ENCODE measurements at places on chromosomes 7 and 10.

DNA sequence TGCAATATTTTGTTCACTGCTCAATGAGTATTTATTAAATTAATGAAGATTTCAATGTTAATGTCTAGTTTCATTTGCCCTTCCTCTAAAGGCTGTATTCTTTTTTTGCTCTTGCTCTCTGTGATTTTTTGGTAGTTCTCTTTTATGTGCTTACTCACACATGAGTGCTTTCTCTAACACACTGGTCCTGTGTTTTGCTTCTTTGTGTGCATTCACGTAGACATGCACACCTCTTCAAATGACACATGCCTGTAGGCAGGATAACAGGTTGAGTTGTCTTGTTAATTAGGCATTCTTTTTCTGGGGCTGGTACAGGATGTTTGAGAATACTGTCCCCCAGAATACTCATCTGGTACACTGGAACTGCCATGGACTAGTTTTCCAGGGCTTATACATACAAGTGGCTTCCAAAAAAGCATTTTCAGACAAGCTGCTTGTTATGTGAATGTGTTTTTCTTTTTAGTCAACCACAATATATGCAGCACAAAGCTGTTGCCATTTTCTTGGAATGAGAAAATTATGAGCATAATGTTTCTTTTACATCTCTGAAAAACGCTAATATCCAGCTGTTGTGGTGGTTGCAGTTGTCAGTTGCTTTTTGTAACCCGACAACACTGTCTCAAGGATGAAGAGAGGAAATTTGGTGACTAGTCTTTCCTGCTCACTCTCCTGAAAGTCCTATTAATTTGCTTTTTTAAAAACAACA, 416.4 kb downstream of the AUTS2 start:
- no peak for DNase-seq

DNA sequence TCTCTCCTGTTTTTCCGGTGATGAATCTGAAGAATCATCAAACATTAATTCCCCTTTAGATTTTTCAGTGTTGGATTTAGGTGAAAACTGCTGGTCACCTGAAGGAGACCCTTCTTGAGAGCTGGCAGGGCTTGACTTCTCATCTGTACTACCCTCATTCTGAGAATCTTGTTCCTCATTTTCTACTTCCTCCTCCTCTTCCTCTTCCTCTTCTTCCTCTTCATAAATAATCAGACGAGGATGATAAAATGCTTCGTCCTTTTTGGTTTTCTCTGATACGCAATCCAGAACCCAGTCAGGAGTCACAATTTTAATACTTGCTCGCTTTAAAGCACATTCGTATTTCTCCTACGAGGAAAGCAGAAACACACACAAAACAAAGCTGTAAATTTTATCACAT, 26.9 kb downstream of the PAXIP1 start:
- no peak for DNase-seq

DNA sequence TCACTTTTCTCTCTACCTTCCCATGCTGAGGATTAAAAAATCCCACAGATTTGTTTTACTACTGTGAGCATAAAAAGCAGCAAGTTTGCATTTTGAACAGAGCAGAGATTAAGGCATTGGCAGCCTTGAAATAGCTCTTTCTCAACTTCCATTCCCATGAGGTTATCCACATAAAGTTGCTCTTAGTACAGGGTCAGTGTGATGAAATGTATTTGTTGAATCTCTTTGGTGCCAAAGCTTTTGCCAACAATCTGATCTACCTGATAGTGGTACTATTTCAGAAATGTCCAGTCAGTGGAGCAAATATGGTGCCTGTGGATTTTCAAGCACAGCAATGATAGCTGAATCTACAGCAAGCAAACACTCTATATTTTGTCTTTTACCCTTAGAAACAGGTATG, 254.8 kb downstream of the INHBA start:
- DNase-seq = no peak

DNA sequence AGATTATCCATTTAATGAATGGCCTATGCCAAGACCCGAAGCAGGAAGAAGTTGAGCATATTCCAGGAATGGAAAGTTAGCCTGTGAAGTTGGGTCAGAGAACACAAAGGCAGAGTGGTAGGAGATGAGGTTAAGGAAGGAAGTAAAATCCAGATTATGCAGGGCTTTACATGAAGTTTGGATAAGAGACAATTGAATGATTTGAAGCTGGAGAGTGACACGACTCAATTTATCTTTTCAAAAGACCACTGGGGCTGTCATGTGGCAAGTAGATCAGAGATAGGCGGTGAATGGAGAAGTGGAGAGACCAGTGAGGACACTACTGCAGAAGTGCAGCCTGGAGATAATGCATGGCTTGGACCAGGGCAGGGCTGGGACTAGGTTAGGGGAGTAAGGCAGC, 7.2 kb upstream of the CNOT4 start:
- no peak for DNase-seq

DNA sequence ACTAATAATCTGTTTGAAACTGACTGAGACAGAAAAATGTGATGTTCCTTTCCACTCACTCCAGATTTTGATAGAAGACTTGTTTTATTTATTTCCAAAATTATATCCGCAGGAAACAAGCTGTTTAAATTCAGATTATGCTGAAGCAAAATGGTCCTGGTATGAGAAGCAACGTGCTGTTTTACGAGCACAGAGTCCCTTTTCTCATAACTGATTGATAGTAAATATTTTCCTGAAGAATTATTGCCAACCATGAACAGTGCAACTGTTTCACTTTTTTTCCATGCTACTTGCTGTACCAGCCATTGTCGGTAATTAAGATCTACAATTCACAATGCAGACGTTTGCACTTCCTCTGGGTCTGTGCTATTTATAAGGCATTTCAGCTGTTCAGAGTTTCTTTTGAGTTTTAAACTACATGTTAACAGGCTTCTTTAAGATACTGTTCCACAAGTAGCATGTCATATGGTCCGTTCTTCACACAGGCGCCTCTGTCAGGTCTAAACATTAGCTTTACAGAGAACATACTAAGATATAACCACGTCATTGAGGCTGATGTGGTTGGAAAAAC, 103.8 kb downstream of the POLL start:
- DNase-seq = no peak

GRCh38 chr10:5502061-5502521, 2.7 kb upstream of the CALML5 start:
- no peak for DNase-seq

DNA sequence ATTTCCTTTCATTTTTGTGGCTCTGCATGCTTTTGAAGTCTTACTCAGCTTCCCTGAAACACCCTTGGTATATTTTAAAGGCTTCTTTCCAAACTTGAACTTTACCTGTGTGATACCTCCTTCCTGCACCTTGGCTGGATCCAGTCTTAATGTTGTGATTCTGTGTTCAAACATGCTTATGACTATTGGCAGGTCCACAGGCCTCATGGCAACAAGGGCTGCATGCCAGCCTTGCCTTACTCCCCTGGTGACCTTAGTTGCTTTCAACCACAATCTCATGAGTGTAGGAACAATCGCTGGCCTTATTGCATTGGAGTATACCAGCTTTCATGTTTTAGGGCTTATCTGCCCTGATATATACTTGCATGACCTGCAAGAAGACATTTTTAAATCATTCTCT, 238.7 kb downstream of the KIF20B start:
- DNase-seq = no peak

DNA sequence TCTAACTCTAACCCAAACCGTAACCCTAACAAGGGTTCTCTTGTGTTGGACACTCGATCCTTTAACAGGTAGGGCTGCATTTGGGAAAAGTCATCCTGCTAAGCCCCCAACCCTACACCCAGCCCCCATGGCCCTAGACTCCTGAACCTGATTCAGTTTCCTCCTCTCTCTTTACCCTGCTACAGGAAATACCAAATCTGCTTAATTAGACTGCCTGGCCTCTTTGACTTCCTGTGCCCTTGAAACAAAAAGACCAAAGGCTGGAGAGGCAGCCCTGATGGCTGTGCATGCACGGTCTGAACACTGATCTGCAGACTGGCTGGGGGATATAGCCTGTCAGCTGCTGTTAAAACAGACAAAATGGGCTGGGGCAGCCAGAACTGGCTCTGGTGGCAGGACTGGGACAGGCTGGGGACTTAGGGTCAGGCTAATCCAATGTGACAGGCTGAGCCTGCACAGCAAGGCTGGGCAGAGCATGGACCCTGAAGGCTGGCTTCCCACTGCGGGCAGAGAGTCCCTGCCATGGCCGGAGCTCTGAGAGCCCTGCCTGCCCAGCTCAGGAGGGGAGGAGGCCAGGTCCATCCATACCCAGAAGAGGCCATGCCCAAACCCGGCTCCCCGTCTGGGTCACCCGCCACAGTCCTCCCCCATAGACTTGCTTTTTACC, 51.0 kb upstream of the MSMB start:
- DNase-seq = peak; percentile 13

DNA sequence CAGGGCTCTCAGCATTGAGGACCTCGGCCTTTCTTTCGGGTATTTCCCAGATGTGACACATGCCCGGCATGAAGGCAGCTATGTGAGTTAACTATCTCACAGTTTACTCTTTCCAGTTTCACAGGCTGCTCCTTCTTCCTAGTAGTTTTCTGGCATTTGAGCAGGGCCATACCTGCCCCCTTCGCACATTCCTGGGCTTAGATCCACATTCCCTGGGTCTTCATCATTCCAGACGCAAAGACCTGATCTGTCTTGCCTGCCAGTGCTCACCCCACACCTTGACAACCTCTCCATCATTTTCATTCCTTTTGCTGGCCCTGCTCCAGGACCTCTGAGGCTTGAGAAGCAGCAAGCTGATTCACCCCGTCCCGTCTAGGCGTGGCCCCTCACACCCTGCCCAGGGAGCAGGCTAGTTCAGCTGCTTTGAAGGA, 227.5 kb downstream of the WDR11 start:
- DNase-seq = peak; percentile 45

DNA sequence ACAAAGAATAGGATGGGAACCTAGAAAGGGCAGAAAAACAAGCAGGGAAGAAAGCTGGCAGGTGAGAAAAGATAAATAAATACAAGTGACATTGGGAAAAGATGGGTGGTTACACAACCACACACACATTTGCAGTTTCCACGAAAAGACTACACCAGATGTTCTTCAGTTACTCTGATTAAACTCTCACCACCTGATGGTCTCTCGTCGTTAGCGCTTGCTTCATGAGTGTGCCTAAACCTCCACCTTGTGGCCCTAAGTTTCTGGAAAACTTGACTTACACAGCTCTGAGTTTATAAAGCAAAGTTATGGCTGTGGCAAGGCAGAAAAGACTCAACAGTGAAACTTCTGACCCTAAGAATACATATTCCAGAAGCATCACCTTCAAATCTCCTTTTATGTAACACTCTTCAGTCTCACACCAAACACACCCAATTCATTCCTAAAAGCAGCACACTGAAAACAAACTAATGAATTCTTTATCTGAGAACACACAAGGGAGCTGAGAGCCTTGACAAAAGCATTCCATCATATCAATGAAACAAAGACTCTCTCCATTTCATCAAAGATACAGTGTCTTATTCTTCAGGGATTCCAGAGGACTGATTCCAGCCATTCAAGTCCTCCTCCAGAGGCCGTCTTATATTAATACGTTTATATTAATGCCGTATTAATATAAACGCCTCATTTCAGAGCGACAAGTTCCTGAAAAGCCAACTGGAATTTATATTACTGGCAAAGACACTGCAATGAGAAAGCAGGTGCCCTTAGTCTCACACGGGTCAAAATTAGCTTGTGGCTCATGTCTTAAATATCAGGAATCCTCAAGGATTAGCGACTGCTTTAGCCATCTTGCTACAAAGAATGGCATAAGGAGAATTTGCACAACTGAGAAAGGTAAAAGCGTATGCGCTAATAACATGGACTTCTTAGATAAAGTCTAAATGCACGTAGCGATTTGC, 77.6 kb downstream of the RNF216 start:
- DNase-seq = no peak
